ENCODE measurements at places on chromosomes 3 and 15.

- no peak for DNase-seq
These were observed 174.0 kb downstream of the ERC2 start for GRCh38 chr3:56294286-56294685.

DNA sequence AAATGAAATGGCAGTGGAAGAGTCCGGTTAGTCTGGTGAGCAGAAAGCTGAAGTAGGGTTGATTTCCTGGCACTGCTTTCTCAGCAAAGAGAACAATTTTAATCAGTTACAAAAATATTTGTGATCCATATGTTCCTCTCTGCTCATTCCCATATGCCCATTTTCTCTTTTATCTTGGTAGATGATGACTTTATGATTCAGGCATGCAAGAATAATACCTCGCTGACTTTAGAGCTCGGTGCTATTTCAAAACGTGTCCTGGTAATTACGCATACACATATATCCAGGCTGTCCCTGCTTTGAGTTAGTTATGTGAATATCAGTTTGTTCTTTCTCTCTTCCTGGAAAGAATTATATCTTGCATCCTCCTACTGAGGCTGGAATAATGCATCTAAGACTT, 38.5 kb downstream of the ARPP21 start:
- DNase-seq, result no peak

GRCh38 chr3:98646680-98647079, 53.3 kb upstream of the CPOX start:
- no peak for DNase-seq

DNA sequence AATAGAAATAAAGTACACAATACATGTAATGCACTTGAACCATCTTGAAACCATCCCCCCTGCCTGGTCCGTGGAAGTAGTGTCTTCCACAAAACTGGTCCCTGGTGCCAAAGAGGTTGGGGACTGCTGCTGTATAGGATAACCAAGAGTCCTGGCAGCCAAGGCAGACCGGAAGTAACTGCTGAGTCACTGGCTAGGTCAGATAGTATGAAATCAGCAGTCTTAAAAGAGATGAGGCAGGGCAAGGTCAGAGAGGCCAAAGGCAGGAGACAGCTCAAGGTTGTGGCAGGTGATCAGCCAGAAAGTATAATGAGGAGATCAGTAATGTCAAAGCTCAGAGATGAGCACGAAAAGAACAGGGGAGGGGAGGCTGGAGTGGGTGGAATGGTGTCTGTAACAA, 60.2 kb downstream of the MAP3K13 start:
- no peak for DNase-seq

GRCh38 chr15:62452667-62453066, 287.6 kb upstream of the C2CD4B start:
- DNase-seq, result no peak

DNA sequence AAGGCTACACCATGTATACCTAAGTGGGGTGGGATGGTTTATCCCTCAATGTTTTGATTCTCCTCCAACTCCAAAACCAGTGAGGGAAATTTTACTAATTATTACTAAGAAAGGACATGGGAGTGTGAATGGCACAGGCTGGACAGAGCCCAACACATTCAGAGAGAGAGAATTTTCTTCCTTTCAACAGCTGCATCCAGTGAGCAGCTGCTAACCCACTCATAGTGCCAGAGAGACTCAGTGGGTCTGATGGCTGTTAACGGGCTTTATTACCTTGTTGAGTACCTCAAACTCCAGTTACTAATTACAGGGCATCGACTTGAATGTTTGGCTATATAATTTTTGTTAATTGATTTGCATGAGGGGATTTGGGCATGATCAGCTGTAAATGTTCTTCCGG, 75.8 kb downstream of the RORA start:
- DNase-seq, result no peak

- DNase-seq, result no peak
These were observed 210.6 kb upstream of the GADL1 start for GRCh38 chr3:31105011-31105410.

GRCh38 chr15:57033715-57034439, 115.4 kb downstream of the TCF12 start:
- DNase-seq, result no peak

- no peak for DNase-seq
These were observed 79.4 kb downstream of the RPLP1 start for GRCh38 chr15:69532066-69532465.

- no peak for DNase-seq
These were observed 119.1 kb downstream of the ATG7 start for GRCh38 chr3:11391174-11391879.

- DNase-seq, result no peak
These were observed 18.7 kb downstream of the OCA2 start for GRCh38 chr15:28080386-28080785.

DNA sequence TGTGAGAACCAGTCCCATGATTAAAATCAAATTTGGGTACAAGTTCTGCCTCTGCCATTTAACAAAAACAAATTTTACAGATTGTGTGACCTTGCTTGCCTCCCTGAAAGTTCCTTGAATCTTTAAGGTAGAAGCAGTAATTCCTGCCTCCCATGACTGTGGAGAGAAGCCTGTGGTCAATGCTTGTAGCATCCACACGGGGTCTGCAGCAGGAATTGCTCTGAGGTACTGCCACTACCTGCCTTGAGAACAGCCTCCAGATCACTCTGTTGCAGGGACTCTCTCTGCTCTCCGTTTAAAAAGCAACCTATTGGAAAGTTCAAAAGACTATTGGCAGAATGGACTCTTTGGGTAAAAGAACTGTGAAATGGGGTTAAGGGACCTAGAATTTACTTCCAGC, 75.9 kb downstream of the SST start:
- DNase-seq, result no peak

GRCh38 chr3:15805756-15806266, 8.0 kb upstream of the ANKRD28 start:
- DNase-seq, result no peak

DNA sequence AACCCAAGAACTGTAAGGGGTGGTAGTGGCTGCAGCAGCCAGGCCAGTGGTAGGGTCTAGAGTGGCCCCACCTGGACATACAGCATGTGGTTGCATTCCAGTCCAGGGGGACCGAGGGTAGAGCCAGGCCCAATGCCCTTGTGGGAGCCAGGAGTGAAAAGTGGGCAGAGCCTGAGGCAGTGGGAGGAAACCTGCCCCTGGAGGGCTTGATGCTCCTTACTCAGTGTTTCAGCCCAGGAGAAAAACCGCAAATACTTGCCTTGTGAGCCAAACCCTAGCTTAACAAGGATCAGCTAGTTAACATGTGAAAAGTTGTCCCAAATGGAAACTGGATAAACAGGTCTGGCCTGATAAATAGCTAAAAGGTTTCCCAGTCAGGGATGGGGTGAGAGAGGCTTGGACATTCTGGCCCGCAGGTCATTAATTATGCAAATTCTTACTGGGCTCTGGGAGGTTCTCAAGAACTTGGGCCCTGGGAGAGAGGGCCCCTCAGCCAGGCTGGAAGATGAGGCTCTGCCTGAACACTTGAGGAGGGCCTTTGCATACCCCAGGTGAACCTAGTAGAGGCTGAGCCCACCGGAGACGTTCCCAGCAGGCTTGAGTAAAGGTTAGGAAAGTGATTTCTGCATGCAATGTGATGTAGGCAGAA, 222.1 kb downstream of the THSD4 start:
- no peak for DNase-seq

- DNase-seq, result no peak
These were observed 716 bp downstream of the SELENOS start for GRCh38 chr15:101276501-101277037.

DNA sequence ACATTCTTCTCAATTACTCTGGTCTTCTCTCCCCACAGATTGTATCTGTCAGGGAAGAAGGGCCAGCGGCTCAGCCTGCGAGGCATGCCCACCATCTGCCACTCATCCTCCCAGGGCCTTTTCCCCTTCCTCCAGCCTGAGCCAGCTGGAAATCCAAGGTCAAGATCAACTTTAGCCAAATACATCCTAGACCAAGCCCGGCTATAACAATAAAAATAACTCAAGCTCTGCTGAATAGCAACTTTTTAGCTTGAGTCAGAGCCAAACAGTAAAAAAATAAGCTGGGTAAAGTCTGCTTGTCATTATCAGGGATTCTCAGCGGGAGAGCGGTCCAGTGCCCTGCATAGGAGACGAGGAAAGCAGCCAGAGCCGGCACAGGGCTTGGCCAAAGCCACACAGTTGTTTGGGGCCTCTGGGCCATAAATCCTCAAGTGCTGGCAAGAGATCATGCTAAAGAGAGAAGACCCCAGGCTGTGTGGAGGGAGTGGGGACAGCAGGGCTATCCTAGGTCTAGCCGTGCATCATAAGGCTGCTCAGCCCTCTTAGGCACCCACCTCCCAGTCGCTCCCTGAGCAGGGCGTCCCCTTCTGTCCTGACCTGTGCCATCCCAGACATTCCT, 76.2 kb upstream of the HERC1 start:
- no peak for DNase-seq

GRCh38 chr3:45205126-45205525, 21.0 kb downstream of the TMEM158 start:
- DNase-seq, result no peak

GRCh38 chr3:152243721-152244516, 24.8 kb upstream of the MBNL1 start:
- DNase-seq, result no peak

- no peak for DNase-seq
These were observed 32.9 kb downstream of the B3GALNT1 start for GRCh38 chr3:161072211-161072621.

GRCh38 chr15:36313736-36314280, 265.6 kb upstream of the CDIN1 start:
- no peak for DNase-seq

- no peak for DNase-seq
These were observed 140.9 kb downstream of the NTRK3 start for GRCh38 chr15:88115486-88116152.

- no peak for DNase-seq
These were observed 6.1 kb downstream of the MST1 start for GRCh38 chr3:49683162-49683561.

DNA sequence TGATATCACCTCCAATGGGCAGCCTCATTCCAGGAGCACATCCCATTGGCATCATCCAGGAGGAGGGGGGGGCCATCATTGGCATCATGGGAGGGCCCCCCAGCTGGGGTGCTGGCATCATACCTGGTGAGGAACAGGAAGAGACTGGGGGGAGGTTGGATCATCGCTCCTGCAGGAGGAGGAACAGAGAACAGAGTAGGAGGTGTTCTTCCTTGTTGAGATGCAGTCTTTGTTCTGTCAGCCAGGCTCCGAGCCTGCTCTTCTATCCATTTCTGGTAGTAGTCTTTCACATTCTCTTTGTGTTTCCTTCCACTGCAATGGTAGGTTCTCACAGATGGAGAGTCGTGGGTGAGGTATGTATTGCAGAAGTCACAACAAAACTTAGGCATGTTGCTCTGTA, 16.7 kb upstream of the ERICH6 start:
- DNase-seq, result no peak

DNA sequence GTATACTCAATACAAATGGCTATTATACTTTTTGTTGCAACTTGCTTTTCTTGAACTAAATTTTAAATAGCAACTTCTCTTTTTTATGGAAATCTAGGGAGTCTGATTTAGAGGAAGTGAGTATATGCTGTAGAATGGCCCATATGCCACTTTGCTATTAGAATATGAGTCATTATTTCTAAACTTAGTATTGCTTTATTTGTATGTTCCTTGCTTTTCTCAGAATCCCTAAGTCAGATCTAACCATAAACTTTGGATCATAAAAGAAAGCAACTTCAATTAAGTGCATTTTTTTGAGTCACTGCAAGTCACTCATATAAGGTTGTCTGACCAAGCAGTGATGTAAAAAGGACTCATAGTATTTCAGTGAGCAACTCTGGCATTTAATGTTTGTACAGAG, 17.5 kb upstream of the SPTSSB start:
- DNase-seq, result no peak

DNA sequence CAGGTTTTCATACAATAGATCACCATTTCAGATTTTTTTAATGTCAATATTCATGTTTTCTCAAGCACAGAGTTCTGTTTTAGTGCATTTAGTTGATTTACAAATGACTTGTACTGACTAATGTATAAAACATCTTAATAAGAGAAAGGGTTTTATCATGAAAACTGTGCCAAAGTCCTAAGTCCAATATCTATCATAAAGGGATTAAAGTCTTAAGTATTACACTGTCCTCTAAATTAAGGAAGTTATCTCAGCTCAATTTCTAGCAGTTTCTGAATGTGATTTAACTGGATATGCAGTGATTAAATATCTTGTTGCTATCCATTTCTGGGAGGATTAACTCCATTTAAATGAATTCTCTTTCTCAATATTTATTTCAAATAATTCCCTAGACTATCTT, 381.1 kb upstream of the CNTN4 start:
- DNase-seq, result no peak

DNA sequence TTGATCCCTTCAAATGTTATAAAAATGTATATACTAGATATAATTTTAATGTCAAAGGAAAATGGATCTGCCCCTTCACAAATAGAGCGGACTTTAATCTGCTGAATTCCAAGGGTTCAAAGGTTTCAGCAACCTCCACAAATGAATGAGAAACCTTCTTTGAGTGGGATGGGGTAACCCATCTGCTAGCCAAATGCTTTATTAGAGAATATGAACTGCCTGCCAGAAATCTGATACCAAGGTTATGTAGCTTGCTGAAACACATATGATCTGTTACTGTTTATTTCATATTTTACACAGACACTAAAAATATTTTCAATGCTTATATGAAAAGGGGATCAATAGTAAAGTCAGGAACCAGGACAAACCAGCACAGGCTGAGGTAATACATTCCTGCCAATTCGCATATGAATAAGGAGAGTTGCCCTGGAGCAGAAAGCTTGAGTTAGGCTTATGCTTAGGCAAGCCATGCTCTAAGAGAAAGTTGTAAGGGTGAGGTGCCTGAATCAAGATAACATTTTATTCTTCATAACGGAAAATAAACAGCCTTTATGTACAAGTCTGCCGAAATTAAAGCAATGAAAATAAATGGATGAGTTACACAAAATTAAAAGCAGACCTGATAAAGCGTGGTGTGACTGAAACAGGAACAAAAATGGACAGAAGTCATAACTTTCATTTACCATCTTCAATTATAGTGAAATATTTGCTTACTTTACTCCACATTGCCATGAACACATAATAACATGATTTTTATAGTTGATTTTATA, 26.5 kb downstream of the PLOD2 start:
- DNase-seq, result no peak

GRCh38 chr3:4551794-4552442, 58.8 kb downstream of the ITPR1 start:
- DNase-seq, result no peak

DNA sequence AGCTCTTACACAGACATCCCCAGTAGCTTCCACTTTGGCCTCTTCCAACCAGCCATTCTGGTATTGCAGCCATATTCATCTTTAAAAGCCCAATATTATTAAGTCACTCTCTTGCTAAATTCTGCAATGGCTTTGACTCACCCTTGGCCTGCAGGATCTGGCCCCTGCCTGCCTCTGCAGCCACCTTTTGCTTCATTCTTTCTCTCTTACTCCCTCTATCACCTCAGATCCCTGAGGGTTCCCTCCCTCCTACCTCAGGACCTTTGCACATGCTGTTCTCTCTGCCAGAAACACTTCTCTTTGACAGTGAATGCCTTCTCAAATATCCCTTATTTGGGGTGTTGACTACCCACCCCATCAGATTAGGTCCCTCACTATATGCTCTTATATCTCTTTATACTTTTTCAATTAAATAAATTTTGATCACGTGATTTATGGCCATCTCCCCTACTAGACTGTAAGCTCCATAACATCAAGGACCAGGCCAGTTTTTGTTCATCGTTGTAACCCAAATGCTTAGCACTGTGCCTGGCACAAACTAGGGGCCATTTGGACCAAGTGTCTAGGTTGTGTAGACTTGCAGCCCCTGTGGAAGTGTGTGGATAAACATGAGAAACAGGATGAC, 32.3 kb upstream of the UBE2Q2 start:
- DNase-seq, result no peak

Data from NCI-H2107 (cell line).